ENCODE measurements at places on chromosomes 16 and 17. TPM values are rescaled to one million over a fixed set of nuclear protein-coding genes. Genes with fewer than 3 reads are reported as not detected.

OR1D5 gene
- total RNA-seq, result not detected

DNA sequence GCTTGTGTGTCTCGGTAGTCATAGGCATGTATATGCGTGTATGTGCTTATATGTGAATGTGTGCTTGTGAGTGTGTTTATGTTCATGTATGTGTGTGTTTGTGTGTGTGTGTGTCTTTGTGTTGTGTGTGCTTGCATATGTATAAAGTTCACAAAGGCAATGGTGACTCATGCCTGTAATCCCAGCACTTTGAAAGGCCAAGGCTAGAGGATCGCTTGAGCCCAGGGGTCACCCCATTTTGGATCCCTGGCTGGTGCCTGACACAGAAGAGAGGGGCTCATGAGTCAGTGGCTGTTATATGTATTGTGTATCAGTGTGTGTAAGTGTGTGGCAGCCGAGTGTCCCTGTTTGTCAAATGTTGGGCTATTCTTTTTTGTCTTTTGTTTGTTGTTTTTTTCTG is 69.3 kb downstream of the ABCC1 start:
- no peak for DNase-seq

- no peak for DNase-seq
Measured at GRCh38 chr17:41396996-41397660, at the start of gene KRT31. KRT31 (minus strand) TSS chr17:41397608; CDS start chr17:41397539, 69 bp downstream.

SOST gene
- total RNA-seq, result not detected

DNA sequence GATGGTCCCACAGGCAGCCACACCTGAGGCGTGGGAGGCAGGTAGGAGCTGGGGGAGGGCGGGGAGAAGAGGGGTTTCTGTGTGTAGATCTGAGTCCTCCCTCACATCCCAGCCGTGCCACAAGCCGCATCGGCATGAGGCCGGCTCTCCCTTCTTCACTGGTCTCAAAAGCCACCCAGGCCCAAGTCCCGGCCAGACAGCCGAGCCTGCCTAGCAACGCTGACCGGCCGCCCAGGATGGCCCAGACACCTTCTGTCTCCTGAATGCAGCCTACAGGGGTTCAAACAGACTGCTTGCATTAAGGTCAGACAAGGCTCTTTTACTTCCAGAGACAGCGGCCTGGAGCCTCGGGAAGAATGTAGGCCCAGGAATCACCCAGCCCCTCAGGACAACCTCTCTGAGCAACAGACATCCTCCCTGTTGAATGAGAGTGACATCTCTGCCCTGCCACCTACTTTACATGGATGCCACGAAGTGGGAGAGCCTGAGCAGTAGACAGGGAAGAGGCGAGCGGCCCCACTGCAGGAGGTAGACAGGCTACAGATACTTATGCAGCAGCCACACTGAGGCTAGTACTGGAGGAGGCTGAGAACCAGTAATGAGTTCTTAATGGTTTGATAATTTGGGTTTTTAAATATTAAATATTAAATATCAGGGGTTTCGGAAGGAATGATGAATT is 69.6 kb downstream of the N4BP1 start:
- DNase-seq, result no peak

GRCh38 chr16:23071196-23072083 is 77.8 kb downstream of the USP31 start:
- DNase-seq, result no peak

DNA sequence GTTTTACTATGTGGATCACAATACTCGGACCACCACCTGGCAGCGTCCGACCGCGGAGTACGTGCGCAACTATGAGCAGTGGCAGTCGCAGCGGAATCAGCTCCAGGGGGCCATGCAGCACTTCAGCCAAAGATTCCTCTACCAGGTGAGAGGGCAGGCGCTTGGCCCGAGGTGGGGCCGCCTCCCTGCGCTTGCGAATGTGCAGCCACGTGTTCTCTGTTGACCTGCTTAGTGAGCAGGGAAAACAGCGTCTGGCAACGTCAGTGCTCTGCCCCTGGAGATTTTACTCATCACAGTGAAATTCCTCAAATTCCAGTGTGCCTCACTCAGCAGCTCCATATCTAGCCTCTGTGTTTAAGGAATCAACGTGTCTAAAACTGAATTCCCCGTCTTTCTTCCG is 33.4 kb upstream of the CLEC18A start:
- no peak for DNase-seq

CIBAR2 gene
- total RNA-seq, result not detected

- no peak for DNase-seq
Measured at GRCh38 chr17:73546770-73547536, 97.3 kb downstream of the SDK2 start.

MYH1 gene
- total RNA-seq, result not detected

GRCh38 chr16:72788269-72788809 is 259.6 kb downstream of the ZFHX3 start:
- no peak for DNase-seq

SPN gene
- 37.5 TPM for total RNA-seq

GRCh38 chr17:32159586-32160438 is 17.5 kb downstream of the RHOT1 start:
- no peak for DNase-seq

DNA sequence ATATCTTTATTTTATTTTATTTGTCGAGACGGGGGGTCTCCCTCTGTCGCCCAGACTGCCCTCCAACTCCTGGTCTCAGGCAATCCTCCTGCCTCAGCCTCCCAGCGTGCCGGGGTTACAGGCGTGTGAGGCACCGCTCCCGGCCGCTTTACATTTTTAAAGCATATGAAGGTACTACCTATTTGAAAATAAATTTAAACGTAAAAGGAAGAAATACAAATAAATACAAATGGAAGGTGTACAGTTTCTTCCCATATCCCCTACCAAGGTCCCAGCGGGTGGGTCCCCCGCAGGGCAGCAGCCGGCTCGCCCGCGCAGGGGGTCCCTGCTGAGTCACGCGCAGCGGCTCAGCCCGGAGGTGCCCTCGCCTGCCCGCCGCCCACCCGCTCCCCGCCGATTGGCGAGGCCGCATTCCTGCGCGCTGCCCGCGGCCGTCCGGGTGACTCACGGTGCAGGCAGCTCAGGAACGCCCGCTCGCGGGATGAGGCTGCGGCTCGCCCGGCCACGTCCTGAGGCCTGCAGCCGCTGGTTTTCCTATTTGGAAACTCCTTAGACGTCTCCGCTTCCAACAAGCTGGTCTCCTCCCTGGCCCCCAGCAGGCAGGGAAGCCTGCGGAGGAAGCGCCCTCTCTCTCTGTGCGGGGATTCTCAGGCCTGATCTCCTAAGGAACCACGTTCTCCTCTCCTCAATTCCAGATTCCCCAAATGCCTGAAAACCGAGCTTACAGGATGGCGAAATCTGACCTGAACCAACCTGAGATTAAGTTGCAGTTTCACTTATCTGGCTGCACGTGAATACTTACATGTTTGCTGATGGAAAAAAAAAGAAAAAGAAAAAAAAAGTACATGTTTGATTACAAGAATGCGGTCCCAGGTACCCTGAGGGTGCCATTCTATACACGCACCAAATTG is 54.8 kb upstream of the MAP3K14 start:
- DNase-seq, result no peak

GRAPL gene
- total RNA-seq, result 1.4 TPM

MYH3 gene
- 4.1 TPM for total RNA-seq

- DNase-seq, result no peak
Measured at GRCh38 chr17:39629494-39629880, 2.7 kb downstream of the PPP1R1B start.

DNA sequence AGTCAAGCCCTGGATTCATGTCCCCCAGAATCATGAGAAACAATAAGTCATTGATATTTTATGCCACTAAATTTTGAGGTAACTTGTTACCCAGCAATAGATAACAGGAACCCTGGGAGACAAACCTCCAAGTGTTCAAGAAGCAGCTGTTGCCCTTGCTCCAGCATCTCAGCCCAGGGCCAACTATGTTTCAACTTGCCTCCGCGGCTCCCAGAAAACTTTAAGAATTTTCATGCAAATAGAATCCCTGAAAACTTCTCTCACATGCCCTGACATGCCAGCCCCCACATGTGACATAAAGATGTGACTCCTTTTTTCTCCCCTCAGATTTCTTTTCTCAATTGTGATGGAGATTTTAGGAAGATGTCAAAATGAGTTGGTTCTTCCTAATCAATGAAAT is 22.8 kb downstream of the LYRM9 start:
- no peak for DNase-seq

- no peak for DNase-seq
Measured at GRCh38 chr17:64148699-64149098, 18.8 kb upstream of the ERN1 start.

NECAB2 gene
- not detected for total RNA-seq

PIK3R5 gene
- total RNA-seq, result 13.6 TPM

GRCh38 chr17:9332132-9332494 is 243.5 kb downstream of the STX8 start:
- no peak for DNase-seq

DNA sequence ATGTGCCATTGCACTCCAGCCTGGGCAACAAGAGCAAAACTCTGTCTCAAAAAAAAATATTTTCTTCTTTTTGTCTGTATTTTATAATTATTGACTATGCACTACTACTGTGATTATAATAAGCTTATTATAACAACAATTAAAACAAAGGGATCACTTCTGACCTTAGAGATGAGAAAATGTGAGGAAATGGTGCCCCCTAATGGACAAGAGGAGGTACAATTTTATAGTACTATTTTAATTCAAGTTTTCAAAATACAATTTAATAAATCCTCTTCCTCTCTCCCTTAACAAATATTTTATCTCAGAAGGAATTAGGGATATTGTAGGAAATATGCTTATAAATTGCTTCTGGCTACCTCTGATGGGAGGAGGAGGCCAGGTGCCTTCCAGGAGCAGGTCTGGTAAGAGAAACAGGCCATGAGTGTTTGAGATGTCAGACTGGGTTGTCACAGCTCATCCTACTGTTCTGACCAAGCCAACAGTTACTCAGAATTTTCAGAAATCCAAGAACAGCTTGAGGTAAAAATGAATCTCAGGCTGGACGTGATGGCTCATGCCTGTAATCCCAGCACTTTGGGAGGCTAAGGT is 14.0 kb downstream of the VPS53 start:
- DNase-seq, result no peak

- DNase-seq, result no peak
Measured at GRCh38 chr16:54285414-54286089, 1.0 kb downstream of the IRX3 start.

ABCA8 gene
- not detected for total RNA-seq

GALNS gene
- 20.6 TPM for total RNA-seq

GRCh38 chr16:66289051-66289680 is 77.3 kb upstream of the CDH5 start:
- DNase-seq, result no peak

KRTAP1-1 gene
- not detected for total RNA-seq

DNA sequence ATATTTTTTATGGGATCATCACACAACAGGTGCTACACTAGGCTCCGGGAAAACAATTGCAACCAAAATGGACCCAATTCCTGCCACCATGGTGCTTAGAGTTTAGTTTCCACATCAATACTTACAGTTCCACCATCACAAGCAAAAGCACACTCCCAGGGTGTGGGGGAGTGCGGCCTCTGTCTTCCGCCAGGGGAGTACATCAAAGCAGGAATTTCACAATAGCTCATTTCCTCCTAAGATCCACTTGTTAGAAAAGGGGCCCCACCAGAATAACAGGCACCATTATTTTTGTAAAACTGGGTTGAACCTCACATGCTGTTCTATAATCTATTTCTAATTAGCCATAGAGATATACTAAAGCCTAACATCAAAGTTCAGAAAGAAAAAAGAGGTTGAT is 44.3 kb upstream of the PSMD7 start:
- DNase-seq, result no peak

DNA sequence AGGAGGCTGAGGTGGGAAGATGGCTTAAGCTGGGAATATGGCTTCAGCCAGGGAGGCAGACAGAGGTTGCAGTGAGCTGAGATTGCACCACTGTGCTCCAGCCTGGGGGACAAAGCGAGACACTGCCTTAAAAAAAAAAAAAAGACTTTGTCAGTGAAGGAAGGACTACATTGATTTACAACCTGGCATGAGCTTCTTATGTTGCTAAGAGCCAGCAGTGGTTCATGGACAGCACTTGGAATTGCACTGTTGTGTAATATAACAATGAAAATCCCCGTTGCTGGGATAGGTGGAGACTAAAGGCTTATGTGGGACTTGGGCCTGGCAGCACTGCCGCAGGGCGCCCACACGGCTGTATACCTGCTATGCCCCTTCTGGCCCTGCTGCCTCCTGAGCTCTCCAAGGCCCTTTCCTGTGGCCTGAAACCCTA is 14.1 kb upstream of the SLC16A5 start:
- DNase-seq, result no peak

- no peak for DNase-seq
Measured at GRCh38 chr17:20202141-20202621, 193.0 kb downstream of the SPECC1 start.

DNA sequence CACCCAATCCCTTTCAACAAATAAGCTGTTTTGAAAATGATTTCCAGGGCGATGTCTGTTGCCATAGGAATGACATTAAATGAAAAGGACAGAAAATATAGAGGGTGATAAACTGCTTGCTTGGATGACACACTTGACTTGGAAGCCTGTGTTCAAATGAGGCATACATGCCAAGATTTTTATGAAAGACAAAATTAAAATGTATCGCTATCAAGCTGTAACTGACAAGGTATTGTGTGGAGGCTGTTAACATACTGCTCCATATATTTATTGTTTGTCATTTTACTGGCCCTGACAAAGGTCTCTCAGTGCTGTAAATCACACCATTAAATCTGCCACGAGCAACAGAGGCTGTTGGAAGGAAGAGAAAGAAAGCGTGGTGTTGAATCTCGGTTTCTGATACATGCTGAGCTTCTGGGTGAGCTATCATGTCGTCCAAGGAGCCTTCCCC is 456.2 kb upstream of the SALL1 start:
- no peak for DNase-seq

KCNH6 gene
- not detected for total RNA-seq

DNA sequence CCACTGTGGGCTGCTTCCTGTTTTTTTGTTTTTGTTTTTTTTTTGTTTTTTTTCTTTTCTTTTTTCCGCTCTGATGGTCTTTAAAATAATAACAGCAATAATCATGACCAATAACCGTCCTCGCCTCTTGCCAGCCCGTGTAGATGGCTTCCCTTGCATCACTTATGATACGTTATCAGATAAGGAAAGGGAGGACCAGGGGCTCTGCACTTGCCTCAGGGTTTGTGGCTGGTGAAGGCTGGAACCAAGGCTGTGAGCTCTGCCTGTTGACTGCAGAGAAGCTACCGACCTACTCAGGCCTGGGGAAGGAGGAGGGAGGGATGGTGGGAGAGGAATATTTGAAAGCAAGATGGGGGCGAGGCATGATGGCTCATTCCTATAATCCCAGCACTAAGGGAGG is 114.0 kb upstream of the SDK2 start:
- no peak for DNase-seq

Measured in activated T-cell treated with anti-CD3 and anti-CD28 coated beads, Interleukin-2, amount 50 U/mL, for 4 hours (primary cell).